ELR (cell line): ENCODE measurements at places on chromosomes 16 and 17.

DNA sequence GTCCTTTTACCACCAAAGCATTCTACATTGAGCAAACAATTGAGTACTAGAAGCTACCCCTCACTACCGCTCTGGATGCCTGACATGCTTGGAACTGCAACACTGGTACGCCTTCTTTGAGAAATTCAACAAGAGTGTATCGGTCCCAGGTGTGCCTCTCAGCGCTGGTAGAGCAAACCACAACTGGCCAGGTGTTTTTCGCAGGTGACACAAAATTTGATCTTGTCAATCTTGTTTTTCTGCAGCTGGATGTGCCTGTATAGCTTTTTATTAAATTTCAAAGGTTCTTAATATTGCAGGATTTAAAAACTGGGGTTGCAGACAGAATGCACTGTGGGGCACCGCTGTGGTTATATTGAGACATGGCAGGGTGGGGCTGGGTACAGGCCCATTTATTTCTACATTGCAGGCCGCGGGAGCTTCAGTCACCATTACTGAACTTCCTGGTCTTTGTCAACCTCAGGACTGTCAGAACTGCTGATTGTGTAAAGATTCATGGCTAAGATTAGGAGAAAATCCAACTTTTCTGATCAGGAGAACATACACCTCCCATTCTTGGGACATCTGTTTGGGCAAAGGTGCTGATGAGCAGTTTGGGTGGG, 4.5 kb upstream of the SNX20 start:
- no peak for DNase-seq

DNA sequence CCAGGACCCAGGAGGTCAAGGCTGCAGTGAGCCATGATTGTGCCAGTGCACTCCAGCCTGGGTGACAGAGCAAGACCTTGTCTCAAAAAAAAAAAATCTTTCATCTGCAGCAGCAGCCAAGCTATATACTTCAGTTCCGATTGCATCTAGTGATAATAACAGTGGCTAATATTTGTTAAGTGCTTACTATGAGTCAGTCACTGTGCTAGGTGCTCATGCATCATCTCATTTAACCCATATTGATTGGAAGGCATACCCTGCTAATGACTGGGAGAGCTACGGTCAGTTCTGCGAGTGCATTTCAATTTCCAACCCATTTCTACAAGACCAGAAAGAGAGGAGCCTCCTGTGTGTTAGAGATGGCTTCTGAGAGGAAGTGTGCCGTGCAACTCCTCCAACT, 7.7 kb upstream of the TUBG2 start:
- no peak for DNase-seq

DNA sequence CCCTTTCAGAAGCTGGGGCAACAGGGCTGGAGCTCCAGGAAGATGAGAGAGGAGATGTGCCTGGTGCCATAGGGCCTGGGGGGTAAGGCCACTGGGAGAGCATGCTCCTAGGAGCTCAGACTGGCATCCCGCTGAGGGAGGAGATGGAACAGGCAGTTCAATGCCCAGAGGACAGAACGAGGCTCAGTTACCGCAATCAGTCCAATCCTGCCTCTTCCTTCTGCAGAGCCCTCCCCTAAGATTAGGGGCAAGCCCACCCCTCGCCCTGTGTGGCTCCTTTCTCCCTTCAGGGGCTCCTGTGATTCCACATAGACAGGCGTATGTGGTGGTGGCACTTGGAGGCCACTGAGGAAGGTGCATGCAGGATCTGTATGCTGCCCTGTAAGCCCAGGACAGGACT, 2.4 kb downstream of the CCDC42 start:
- no peak for DNase-seq

GRCh38 chr17:47989159-47989558, 18.2 kb downstream of the CDK5RAP3 start:
- DNase-seq, result no peak

GRCh38 chr16:88672776-88673175, 9.9 kb upstream of the MVD start:
- DNase-seq, result peak; percentile 48
